ENCODE measurements at places on chromosomes 4 and X.

DNA sequence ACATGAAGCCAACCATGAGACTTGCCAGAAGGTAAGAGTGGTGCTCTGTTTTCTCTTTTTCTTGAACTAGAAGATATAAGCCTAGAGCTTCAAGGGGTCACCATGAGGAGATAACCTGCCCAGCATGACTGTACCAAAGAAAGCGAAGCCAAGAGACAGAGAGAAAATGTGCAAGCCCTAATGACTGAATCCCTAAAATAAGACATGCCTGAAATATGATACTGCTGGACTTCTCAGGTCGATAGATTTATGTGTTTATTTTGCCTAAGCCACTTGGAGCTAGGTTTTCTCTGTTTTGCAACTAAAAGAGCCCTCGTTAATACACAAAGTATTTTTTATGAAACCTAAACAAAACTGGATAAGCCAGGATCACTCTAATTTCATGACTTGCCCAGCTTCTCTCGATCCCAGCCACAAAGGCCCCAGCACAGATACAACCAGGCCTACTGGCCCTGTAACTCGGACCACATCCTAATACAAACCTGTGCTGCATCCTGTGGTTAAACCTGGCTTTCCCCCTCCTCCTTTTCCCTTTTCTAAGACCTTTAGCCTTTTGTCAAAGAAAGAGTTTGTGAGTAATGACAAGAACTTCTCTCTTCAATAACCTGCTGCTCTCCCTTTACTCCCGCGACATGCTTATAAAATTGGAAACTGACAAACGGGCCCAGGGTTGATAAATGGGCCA lies 185.8 kb downstream of the APBB2 start:
- DNase-seq = no peak

- DNase-seq = no peak
Observed at GRCh38 chr4:37138789-37139188, 105.8 kb upstream of the NWD2 start.

GRCh38 chr4:6999172-7000086 lies 43.7 kb upstream of the TADA2B start:
- no peak for DNase-seq

GRCh38 chrX:20181598-20182329 lies 40.1 kb upstream of the EIF1AX start:
- no peak for DNase-seq

DNA sequence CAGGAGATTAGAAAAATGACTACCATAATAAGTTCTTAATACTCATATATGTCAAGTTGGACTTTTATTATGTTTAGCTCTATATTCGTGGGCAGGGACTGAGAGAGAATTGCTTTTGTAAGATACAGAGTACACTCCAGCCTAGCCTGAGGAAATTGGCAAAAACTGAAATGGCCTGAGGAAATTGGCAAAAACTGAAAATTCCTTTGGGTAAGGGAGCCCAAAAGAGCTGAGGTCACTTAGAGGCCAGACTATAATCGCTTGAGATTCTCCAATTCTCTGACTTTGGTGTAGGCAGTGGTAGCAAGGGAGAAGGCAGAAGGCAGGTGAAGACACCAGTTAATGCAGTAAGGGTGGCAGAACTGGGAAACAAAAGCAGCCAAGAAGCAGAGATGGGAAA lies 124.5 kb upstream of the HCCS start:
- DNase-seq = no peak

- DNase-seq = no peak
Observed at GRCh38 chr4:98771959-98772632, 113.7 kb upstream of the TSPAN5 start.

DNA sequence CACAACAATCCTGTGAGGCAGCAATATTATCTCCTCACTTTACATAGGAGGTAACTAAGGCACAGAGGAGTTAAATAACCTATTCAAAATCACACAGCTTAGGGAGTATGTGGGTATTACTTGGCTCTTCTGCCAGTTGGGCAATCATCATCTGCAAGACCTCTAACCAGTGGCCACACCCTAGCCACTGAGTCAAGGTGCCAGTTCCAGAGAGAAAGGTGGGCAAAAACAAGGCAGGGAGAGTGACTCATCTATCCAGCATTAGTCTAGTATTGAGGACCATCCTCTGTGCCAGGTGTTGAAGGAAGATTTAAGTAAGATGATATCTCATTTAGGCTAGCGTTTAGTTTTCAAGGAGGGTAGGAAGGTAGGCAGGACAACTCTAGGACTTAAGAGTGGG lies 113.9 kb upstream of the EOLA2 start:
- DNase-seq = no peak

GRCh38 chr4:41535911-41536371 lies 2.0 kb upstream of the LIMCH1 start:
- no peak for DNase-seq

DNA sequence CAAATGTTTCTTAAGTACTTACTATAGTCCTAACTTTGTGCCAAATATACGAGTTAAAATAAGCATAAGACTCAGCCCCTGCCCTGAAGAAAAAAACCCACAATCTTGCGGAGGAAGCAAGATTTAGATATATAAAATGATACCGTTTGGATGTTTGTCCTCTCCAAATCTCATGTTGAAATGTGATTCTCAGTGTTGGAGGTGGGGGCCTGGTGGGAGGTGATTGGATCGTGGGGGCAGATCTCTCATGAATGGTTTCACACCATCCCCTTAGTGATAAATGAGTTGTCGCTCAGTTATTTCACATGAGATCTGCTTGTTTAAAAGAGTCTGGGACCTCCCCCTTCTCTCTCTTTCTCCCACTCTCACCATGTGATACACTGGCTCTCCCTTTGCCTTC lies 28.7 kb downstream of the EFHC2 start:
- DNase-seq = no peak

GRCh38 chr4:142414366-142414990 lies 431.6 kb downstream of the INPP4B start:
- no peak for DNase-seq

- DNase-seq = no peak
Observed at GRCh38 chr4:23782778-23783437, 106.9 kb downstream of the PPARGC1A start.

DNA sequence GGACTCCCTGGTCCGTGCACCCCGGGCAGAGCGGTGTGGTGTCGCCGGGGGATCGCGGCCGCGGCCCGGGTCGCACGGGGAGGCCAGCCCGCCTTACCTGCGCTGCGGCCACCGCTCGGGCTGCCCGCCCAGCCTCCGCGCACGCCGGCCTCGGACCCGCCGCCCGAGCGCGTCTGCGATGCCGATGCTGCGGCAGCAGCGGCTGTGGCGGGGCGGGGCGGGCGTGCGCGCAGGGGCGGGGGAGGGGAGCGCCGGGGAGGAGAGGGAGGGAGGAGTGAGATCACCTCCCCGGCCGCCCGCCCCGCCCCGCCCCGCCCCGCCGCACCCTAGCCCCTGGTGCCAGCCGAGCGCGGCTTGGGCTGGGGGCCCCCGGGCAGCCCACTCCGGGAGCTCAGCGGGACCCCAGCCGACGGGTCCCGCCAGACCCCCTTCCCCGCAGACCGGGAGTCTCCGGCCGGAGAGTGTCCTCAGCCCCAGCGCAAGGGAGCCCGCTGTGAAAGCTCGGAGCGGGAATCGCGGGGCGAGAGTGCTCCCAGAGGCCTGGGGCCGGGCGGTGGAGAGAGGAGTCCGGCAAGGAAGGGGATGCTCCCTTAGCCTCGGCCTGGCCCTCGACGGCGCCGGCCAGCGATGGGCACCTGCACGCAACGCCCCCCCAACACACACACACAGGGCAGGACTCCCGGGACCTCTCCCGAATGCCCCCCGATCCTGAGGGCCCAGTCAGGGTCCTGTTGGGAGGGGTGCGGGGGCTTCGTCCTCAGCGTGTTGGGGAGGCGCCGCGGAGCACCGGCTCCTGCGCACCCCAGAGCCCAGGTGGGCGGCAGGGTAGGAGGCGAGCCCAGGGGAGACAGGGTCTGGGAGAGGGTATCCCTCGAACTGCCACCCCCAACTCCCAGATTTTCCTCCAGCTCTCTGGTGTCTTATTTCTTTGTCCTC lies at the start of gene L1CAM:
TSS of gene L1CAM (minus strand) at position 206 of the 936 bp plus-strand sequence. CDS start 10,337 bp downstream, outside the sequence.
- DNase-seq = no peak

DNA sequence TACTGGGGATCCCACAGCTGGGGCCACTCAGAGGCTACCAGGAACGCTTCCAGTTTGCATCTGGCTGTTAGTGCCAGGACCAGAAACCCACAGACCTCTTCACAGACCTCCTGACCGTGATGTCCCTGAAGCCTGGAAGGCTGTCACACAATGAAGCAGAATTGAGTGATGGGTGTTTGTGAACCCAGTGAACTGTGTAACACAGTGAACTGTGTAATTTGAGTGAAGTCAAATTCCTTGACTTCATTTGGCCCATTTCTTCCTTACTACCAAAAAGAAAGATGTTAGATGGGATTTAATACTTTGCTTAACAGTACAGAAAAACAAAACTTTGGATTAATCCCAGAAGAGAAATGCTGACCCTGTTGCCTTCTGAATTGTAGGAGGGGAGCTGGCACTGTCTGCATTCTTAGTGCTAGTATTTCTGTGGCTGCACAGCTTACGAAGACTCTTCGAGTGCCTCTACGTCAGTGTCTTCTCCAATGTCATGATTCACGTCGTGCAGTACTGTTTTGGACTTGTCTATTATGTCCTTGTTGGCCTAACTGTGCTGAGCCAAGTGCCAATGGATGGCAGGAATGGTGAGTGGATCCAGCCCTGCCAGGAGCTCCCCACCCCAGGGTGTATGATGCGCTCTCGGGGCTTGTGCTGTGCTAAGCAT lies 17.8 kb downstream of the SRD5A3 start:
- DNase-seq = no peak

DNA sequence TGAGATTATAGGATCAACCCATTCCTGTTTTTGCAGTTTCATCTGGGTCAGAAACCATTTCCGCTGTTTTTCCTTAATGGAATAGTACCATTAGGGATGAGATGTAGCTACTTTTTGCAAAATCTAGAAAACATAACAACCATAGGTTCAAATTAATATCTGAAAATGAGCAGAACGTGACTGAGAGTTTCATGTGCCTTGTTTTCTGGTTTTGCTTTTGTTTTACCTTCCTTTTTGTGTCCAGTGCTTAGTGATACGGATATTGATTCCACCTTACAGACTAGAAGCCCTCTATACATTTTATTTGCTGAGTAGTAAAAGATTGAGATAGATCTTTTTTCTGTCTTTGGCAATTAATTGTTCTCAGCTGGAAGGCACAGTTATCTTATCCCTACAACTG lies 46.5 kb downstream of the SNX25 start:
- DNase-seq = no peak

- DNase-seq = no peak
Observed at GRCh38 chrX:100911731-100912130, 17.0 kb downstream of the XKRX start.

DNA sequence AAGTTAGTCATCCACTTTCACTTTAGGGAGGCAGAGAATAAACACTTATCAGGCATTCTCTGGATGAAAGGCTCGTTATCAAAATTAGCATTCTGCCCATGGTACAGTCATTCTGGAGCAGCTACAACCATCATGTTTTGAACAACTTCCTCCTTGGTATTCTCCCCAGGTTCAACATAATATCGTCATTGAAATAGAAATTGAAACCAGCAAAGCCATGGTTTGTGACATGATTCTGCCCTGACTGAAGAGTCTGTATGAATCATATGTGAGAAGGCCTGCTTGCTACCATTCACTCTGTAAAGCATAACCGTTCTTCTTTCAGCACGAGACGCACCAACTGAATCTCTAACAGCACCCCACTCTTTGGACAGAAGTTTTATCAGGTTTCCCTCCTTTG lies 127.5 kb upstream of the RADX start:
- no peak for DNase-seq

DNA sequence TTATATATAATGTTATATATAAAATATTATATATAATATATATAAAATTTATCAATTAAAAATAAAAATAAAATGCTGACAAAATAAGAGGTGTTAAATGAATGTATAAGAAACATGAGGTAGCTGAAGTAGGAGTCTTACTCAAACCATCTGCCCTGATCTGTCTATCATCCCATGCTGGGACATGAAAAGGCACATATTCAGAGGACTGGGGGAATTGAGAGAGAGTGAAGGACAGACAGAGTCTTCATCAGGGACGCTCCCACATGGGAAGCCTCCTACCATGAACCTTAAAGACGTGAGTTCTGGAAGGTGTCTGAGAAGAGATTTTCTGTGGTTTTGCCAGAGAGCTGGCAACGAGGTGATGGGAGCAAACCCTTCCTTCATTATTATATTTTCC lies 4.1 kb upstream of the ARSF start:
- no peak for DNase-seq

GRCh38 chr4:89427782-89428181 lies 120.2 kb upstream of the GPRIN3 start:
- no peak for DNase-seq

DNA sequence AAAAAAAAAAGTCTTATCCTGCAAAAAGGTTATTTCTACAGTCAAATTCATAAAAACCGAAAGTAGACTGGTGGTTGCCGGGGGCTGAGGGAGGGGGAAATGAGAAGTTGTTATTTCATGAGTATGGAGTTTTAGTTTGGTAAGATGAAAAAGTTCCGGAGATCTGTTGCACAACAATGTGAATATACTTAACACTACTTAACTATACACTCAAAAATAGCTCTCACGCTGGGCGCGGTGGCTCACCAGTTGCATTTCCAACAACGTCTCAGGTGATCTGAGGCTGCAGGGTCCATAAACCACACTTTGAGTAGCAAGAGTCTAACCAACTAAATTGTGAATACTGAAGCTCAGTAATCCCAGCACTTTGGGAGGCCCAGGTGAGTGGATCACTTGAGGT lies 52.4 kb downstream of the ANOS1 start:
- no peak for DNase-seq

GRCh38 chrX:50495616-50496015 lies 25.0 kb upstream of the DGKK start:
- no peak for DNase-seq

DNA sequence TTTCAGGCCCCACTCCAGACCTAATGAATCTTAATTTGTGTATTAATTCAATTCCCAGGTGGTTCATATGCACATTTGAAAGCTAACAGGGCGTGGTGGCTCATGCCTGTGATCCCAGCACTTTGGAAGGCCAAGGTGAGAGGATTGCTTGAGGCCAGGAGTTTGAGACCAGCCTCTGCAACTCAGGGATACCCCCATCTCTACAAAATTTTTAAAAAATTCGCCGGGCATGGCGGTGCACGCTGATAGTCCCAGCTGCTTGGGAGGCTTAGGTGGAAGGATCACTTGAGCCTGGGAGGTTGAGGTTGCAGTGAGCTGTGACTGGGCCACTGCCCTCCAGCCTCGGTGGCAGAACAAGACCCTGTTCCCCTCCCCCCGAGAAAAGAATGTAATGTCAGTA lies 31.2 kb downstream of the ADD1 start:
- DNase-seq = no peak

GRCh38 chr4:954211-955020 lies 19.0 kb downstream of the DGKQ start:
- no peak for DNase-seq

GRCh38 chrX:147803948-147804347 lies 107.8 kb upstream of the FMR1 start:
- DNase-seq = no peak

GRCh38 chr4:107432451-107432850 lies 287.6 kb downstream of the PAPSS1 start:
- DNase-seq = no peak
